Activated CD8-positive, alpha-beta memory T cell treated with anti-CD3 and anti-CD28 coated beads, Interleukin-2, amount 50 U/mL, for 4 hours (primary cell): ENCODE measurements at places on chromosomes 3 and 15.

- no peak for DNase-seq
These were observed 38.6 kb downstream of the HACD2 start for GRCh38 chr3:123546133-123546755.

GRCh38 chr3:47404955-47405790 is 24.4 kb downstream of the PTPN23 start:
- DNase-seq: no peak

DNA sequence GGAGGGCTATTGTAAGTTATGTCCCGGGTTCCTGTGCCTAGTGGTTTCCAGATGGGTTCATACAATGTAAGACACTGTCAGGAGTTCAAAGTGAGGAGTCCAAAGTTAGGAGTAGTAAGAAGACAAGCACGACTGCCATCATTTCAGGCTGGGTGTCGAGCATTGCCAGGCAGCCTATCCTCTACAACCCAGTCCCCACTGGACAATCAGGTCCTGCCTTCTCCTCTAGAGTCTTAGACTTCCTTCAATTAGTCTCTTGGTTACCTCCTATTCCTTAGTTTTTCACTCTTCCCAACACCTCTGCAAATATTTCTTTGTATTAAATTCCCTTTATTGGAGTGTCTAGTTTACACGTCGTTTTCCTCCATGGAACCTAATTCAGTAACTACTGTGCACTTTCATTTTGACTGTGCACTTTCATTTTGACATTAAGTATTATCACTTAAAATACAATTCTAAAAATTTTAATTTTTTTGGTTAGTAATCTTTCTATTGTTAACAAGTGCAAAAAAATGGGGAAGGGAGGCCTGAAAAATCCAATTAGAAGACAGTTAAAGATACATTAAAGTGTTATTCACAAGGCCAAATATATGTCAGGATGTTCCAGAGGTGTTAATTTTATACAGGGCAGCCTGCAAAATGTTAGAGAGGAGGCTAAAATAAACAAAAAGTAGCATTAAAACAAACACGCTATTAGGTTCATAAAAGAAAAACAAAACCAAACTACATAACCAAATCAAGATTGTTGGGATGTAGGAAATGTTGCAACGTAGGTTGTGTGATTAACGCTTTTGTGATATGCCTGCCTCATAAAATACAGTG is 155.3 kb downstream of the TBL1XR1 start:
- DNase-seq: no peak

DNA sequence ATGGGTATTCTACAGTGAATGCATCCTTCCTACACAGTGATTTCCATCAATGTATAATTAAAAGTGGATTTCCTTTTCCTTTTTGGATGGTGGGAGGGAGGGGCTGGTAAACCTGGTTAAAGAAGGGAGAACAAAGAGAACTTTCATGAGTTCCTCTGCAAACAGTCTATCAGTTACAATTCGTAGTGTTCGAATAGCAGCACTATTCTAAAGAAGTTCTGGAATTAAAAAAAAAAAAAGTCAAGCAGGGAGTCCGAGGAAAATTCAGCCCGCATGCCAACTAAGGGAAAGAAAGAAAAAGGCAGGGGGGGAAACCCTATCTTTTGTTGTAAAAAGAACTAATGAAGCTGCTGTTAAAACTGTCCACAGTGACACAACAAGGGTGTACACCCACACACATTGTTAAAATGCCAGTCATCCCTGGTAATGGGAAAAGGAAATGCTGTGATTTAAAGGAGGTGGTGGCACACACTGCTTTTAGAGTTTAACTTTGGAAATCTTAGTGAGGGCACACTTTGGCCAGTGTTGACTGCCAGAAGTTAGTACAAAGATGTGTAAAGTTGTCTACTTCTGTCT is 521.2 kb downstream of the ZIC1 start:
- DNase-seq: no peak

DNA sequence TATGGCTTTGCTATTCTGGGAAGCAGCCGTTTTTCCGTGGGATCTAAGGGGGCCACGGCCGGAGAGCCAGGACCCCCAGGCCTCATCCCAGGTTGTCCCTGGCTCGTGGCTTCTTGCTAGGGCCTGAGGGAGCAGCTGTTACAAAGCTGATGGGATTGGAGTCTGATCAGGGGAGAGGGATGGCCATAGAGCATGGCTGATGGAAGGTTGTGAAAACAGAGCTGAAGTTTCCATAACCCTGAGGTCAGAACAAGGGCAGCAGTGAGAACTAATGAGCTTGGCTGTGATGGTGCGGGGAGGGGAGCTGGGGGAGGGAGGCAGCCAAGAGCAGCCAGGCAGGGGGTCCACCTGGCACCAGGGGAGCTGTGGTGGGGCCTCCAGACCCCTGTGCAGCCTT is 63.0 kb downstream of the LINGO1 start:
- DNase-seq: no peak

- no peak for DNase-seq
These were observed 104.7 kb upstream of the ROBO1 start for GRCh38 chr3:79872483-79872882.

GRCh38 chr15:84570164-84570735 is 30.6 kb upstream of the ZSCAN2 start:
- peak; percentile 58 for DNase-seq

DNA sequence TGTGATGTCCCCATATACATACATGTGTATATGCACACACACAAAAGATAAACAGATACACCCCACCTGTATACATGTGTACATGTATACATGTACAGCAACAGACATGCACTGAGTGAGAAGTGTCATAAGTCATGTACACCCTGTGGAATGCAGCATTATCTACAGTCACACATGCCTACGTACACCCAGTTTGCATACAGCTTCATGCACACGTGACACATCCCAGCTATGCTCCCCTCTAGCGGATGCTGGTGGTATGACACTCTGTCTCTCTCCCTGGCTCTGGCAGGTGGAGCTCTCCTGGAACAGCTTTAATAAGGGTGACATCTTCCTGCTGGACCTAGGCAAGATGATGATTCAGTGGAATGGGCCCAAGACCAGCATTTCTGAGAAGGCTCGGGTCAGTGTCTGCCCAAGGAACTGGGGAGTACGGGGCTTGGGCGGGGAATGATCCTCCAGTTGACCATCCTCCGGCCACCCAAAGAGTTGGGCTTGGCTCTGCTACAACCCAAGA is 6.3 kb downstream of the VILL start:
- DNase-seq: peak; percentile 86

GRCh38 chr3:54120657-54121413 is 1.5 kb upstream of the CACNA2D3 start:
- no peak for DNase-seq

GRCh38 chr3:14569474-14570000 is 29.4 kb upstream of the GRIP2 start:
- DNase-seq: no peak

GRCh38 chr3:9222956-9223639 is 26.3 kb downstream of the SRGAP3 start:
- no peak for DNase-seq
